Brain (organoid and tissue), 16 donors: ENCODE measurements at places on chromosomes 4 and X.
A peak's percentile ranks its signal among the peaks of the same experiment; 100 is the strongest.

DNA sequence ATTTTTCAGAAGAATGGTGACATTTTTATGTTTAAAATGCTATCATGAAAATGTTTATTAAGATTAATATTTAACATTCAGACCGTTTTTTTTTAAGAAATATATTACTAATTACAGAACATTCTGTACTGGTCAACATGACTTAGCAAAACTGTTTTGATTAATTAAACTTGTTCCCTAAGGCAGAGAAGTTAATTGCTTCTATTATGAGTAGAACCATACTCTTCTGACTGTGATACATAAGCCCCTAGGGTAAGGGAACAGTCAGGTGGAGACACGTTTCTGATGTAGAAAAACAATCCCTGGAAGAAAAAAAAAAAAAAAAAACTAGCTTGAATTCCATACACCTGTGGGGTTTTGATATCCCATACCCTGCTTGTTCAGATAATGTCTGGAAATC lies 97.4 kb downstream of the GPM6A start:
- peak; percentile 49 for DNase-seq

DNA sequence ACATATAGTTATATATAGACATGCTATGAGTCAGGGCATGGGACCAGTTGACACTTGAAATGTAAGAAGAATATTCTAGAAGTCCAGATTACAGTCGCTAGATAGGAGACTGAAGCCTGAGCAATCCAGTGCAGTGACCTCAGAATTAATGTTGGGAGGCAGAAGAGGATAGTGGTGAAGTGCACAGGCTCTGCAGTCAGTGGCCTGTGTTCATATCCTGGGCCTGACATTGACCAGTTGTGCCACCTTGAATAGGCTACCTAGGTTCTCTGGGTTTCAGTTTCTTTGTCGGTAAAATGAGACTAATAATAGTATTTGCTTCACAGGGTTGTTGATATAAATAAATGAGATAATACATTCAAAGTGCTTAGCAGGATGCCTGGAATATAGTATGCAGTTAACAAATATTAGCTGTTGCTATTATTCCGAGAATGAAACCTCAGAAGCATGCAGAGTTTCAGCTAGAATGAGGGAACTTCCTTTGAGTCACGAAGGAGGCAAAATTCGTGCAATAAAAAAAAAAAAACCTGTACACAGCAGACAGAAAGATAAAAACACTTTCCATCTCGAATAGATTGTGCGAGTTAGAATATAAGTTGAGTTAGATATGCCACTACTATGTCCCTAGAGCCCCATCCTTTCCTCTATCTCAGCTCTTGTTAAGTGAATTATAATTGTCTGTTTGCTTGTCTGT lies 4.0 kb upstream of the SH2D1A start:
- DNase-seq: no peak

DNA sequence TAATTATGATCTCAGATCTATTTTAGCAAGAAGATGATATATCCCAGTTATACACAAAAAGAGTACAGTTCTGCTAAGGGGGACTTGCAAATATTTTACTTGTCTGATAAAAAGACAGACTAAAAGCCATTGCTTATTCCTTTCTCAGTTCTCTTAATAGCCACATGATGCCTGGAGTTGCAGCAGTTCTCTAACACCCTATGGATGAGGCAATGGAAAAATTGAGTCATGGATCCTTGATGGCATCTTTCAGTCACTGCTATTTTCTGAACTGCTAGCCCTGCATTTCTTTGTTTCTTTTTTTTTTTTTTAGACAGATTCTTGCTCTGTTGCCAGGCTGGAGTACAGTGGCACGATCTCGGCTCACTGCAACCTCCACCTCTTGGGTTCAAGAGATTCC lies 1956.7 kb downstream of the C4orf33 start:
- DNase-seq: no peak

DNA sequence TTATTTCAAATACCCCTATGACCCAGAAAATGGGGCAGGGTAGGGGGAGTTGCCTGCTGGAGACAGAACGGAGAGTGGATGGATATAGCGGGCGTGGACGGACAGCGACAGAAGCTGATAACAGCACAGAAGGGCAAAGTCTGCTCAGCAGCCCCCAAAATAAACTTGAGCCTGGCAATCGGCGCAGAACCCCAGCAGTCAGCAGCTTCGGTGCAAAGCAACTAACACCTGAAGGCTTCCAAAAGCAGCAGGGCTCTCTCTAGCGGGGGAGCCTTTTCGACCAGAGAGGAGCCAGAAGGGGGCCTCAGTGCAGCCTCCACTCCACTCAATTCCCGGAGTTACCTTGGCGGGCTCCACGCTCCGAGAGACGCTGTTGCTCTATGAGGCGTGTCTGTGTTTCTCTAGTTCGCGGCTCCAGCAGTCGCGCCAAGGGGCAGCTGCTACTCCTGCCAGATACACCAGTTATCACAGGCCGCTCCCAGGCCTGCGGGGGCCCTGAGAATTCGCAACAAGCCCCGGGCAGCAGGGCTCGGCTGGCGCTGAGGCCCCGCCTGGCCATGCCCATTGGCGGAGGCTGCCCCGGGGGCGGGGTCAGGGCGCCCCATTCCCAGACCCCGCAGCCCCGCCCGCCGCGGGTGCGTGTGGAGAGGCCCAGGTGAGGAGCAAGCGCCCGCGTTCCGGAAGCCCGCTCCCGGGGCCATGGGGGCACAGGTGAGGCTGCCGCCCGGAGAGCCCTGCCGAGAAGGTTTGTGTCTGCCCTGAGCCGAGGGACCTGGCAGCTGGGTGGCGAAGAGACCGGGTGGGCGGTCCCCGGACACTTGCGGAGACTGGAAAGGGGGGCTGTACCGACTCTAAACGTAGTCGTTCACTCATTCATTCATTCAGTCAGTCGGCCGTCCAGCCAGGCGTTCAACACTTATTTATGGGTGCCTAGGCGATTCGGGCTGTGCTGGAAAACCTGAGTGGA lies at the start of the genes CNGA1 and NIPAL1:
Gene CNGA1 (minus strand): TSS at position 541 of the 967 bp plus-strand sequence. CDS start 63,992 bp downstream, outside the sequence.
Gene NIPAL1 (plus strand): TSS at position 632 of the 967 bp plus-strand sequence. CDS start 68 bp downstream, at position 700.
- DNase-seq: peak; percentile 63

DNA sequence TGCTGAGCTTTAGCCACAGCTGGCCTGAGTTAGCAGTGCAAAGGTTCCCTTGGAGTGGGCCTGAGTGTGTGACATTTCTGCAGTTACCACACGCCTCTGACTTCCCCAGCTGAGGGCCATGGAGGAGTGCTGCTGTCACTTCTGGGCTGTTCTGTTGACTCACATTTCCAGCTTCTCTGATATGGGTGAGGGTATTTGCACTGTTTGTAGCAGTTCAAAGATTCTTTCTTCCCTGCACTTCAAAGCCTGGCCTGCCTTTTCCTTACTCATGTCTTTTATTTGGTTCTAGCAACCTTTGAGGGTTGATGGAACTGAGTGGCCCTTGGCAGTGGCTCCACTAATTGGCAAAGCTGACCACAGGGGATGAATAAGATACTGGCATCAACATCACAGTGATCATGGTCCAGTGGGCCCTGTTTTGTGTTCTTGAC lies 26.4 kb upstream of the SCML1 start:
- DNase-seq: peak; percentile 81

- DNase-seq: no peak
These were observed 168.3 kb downstream of the TMA16 start for GRCh38 chr4:163662768-163663167.

- peak; percentile 82 for DNase-seq
These were observed at the start of gene NUDT6 for GRCh38 chr4:122921971-122922876. Gene NUDT6 (minus strand): TSS chr4:122922597. CDS start chr4:122922572, 25 bp downstream.

- DNase-seq: peak; percentile 40
These were observed 21.1 kb downstream of the ZBTB49 start for GRCh38 chr4:4311193-4311592.

- no peak for DNase-seq
These were observed 16.8 kb downstream of the BCAP31 start for GRCh38 chrX:153707406-153707805.

- no peak for DNase-seq
These were observed 21.1 kb upstream of the TADA2B start for GRCh38 chr4:7021930-7022664.

DNA sequence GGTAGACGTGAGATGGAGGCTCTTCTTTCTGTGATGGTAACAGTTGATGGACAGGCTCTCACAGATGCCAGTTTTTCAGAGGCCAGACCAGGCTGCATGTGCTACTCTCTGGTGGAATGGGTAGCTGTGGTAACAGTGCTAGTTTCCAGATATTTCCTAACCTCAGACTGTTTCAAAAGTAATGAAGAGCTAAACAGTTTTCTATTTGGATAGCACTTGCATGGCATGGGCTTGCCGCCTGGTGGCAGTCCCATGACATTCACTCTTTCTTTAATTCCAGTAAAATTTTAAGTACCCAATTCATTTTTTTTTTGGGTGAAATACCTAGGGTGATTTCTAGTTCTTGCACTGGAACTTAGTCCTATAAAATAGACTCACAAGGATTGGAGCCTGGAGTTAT lies 220.2 kb upstream of the MAD2L1 start:
- DNase-seq: no peak

- DNase-seq: no peak
These were observed 638 bp upstream of the CCKAR start for GRCh38 chr4:26490960-26491284.

GRCh38 chr4:154435895-154436294 lies 55.7 kb downstream of the DCHS2 start:
- no peak for DNase-seq

GRCh38 chr4:149889991-149890390 lies 74.3 kb upstream of the IQCM start:
- DNase-seq: no peak

DNA sequence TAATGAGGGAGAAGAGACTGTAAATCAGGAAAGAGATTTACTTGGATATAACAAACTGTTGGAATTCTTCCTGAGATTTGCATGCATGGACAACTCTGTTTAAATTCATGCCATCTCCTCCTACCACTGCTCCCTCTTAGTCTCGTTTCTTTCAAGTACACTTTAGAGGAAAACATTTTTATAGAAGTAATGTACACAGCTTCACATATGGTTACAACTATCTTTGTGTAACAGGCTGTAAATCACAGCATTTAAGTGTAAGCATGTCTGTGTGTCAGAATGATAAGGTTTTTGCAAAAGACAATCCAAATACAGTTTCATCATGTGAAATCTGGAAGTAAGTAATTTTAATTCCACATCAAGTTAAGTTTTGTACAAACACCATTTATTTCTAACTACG lies 21.5 kb upstream of the ENPEP start:
- DNase-seq: peak; percentile 45

GRCh38 chr4:24671849-24672248 lies 87.5 kb upstream of the DHX15 start:
- DNase-seq: no peak

GRCh38 chr4:149353241-149353640 lies 462.4 kb downstream of the IQCM start:
- no peak for DNase-seq

DNA sequence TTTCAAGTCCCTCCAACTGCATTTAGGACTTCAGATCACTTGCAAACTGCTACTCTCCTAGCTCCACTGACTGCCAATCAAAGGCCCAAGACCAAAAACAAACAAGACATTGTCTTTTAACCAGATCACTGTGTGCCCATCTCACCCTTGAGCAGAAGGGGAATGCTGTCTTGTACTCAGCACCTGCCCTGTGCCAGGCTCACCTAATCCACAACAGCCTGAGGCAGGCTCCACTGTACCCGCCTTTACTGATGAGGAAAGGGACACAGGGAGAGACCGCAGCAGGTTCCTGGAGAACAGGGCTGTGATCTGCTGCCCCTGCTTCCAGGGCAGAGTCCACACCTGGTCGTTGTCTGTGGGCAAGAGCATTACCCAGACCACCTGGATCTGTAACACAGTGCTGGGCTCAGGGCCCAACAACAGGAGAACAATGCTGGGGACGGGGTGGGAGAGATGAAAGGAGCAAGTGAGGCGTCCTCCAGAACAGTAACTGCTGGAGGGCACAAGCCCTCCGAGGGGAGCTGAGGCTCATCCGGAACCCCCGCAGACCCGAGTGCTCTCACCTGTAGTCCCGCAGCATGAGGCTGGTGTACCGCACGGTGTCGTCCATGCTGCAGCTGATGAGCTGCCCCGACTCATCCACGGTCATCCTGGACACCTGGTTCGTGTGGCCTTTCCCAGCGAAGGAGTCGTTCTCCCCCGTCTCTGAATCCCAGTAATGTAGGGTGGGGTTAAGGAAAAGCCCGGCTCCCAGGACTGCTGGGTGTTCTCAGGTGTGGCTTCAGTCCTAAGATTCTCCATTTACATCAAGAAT lies 33.9 kb downstream of the WDR1 start:
- no peak for DNase-seq

GRCh38 chr4:95209927-95210326 lies 338.8 kb downstream of the UNC5C start:
- DNase-seq: peak; percentile 52

- DNase-seq: no peak
These were observed 195.9 kb downstream of the SCFD2 start for GRCh38 chr4:53169695-53170617.

DNA sequence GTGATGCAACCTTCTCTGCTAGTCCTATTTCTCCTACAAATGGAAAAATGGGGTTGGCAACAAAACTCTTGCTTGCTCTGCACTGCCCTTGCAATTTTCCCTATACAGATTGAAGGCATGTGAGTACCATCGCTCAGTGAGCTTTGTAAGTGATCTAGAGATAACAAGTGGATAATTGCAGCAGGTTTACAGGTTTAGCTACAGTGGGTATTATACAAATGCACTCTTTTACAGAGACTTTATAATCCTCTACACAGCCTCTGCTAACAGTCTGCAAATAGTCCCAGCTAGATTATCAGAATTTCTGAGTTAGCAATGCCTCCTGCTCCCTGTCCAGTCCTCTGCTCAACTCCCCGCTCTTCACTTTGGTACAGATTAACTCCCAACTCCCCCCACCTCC lies 11.1 kb downstream of the LEF1 start:
- no peak for DNase-seq

DNA sequence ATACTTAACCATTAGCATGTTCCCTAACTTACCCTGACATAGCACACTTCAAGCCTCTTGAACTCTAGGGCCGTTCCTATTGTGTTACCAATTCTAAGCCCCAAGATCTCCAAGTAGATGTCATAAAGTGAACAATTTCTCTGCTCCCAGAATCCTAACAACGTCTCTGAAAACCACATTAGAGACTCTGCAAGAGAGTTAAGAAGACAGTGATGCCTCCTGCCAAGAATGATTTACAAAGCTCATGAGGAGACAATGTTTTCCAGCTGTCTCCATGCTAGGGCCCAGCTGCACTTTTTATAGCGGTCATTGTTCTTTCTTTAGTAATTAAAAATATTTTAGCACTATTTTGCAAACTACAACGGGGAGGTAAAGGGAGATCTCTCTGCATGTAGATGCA lies 358.4 kb downstream of the PPP3CA start:
- DNase-seq: no peak

DNA sequence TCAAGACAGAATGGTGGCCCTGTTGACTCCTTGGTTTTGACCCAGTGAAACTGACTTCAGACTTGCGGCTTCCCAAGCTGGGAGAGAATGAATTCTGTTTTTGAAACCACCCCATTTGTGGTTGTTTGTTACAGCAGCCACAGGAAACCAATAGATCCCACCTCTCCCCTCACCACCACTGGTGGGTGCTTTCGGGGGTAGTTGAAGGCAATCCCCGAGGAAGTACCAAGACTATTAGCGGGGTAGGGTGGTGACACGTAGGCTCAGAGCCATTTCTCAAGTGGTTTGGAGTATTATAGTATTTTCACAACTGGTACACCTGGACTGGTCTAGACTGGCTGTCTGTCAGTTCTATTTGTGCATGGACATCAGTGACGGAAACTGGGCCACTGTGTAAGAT lies 189.1 kb upstream of the RBPJ start:
- DNase-seq: no peak
